H9 (cell line): ENCODE measurements at places on chromosomes 2 and 18. TPM values are rescaled to one million over a fixed set of nuclear protein-coding genes. Genes with fewer than 3 reads are reported as not detected.
A peak's percentile ranks its signal among the peaks of the same experiment; 100 is the strongest.

The MAP2 gene
- total RNA-seq: 0.87 and 1.3 TPM in 2 replicates

The PREB gene
- 43.6 and 45.6 TPM in 2 replicates for total RNA-seq

The RAD51AP2 gene
- total RNA-seq: 0.07 TPM in 1 of 2 replicates, not detected in the other

The CCDC68 gene
- total RNA-seq: not detected in 2 replicates

The PARD6G gene
- total RNA-seq: 11.2 and 12.0 TPM in 2 replicates

The HOXD13 gene
- total RNA-seq: not detected in 2 replicates

DNA sequence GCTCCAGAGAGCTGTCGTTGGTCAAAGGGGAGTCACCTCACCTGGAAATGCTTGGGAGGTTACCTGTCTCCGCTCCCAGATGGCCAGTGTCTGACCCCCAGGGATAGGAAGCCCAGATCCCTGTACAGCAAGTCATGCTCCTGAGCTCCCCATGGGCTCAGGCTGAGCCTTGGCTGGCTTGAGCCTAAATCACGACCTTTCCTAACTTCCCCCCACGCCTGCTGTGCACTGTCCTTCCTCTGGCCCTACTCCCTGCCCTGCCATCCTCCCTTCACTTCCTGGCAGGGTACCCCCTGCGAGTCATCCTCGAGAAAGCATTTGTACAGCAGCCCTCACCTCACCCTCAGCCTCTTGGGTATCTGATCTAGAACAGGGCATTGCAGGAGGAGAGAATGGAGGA is 9.2 kb upstream of the HDAC4 start:
- no peak for DNase-seq

GRCh38 chr2:184598316-184599053 is at the start of gene ZNF804A:
Gene ZNF804A (plus strand): TSS chr2:184598529. CDS start chr2:184598960, 431 bp downstream.
- peak; percentile 49 for DNase-seq

DNA sequence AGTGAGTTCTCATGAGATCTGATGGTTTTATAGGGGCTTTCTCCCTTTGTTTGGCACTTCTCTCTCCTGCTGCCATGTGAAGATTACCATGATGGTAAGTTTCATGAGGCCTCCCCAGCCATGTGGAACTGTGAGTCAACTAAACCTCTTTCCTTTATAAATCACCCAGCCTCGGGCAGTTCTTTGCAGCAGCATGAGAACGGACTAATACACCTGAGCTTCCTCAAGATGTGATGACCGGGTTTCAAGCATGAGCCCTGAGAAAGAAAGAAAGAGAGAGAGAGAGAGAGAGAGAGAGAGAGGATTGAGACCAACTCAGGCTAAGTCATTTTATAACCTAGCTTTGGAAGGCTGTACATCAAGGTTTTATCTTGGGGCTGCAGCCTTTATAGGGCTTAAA is 167.7 kb upstream of the SERPINE2 start:
- no peak for DNase-seq

- DNase-seq: no peak
Measured at GRCh38 chr2:23449413-23449812, 64.4 kb downstream of the KLHL29 start.

DNA sequence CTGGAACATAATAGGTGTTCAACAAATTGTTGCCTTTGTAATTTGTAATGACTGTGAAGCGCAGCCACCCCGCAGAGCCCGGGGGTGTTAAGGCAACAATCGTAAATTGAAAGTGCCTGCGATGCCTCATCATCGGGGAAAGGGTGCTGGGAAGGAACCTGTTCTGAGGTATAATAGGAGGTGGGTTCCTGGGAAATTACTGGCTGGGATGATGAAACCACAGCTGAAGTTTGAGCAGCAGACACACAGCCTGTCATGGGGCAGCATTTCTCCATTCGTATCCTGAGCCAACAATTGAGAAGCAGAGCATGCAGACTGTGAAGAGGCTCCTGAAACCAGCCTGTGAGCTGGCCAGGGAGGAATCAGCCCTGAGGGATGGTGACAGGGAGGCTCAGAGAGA is 404.0 kb upstream of the MYT1L start:
- DNase-seq: no peak

DNA sequence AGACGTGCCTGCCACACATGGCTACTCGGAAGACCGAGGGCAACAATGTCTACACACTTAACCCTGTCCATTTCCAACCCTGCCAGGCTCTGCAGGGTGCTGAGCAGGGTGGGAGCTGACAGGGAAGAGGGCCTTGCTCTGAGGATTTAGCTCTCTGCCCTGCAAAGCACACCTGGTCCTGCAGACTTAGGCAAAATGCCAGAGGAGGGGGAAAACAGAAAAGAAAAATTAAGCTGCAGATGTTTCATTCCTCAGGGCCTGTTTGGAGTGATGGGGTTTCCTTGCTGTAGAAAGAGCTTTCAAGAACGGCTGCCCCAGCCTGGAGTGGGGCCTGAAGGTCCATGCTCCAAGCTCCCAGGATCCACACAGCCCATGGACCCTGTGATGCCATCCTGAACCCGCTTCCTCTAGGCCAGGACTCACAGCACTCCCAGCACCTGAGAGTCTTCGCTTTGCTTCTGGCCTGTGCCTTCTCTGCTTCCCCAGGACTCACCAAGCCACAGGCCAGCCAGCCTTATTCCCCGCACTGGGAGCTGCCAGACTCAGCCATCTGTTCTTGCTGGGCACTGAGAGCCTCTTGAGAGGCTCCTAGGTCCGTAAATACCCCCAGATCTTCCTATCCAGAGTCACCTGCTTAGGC is 9.1 kb upstream of the TEX51 start:
- peak; percentile 15 for DNase-seq

DNA sequence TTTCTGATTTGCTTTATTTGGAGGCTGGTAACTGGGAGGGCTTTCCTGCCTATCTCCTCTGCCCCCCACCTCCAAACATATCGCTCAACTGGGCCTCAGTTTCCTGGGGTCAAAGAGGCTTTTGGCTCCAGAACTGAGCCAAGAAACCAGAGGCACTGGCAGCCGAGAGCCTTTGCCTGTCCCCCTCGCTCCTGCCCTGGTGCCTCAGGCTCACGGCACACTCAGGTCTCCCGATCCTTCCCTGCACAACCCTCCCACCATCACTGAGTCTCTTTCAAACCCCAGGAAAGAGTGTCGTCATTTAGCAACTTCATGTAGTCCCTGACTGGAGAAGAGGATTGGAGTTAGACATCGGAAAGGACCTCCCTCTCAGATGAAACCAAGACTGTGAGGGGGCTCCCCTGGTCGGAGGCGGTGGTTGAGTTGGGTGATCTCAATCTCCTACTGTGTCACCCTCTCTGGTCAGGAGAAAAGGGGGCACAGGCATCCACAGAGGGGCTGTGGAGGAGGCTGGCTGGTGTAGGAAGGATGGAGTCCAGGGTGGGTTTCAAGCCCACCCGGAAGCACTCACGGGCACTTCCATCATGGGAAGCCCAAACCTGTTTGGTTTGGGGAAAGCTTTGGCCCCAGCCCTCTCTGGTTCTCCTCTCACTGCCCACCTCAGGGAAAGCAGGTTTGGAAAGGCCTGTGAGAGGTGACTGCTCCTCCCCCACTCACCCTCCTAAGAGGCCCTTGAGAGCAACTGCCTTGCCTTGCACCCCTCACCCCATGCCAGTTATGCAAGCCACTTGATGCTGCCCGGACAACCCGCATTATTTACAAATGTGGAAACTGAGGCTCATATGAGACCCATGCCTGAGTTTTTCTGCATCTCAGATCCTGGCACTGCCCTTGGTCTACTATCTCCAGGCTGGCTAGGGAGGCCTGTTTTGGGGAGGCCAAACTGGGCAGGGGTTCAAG is 62.3 kb downstream of the TNS1 start:
- no peak for DNase-seq

DNA sequence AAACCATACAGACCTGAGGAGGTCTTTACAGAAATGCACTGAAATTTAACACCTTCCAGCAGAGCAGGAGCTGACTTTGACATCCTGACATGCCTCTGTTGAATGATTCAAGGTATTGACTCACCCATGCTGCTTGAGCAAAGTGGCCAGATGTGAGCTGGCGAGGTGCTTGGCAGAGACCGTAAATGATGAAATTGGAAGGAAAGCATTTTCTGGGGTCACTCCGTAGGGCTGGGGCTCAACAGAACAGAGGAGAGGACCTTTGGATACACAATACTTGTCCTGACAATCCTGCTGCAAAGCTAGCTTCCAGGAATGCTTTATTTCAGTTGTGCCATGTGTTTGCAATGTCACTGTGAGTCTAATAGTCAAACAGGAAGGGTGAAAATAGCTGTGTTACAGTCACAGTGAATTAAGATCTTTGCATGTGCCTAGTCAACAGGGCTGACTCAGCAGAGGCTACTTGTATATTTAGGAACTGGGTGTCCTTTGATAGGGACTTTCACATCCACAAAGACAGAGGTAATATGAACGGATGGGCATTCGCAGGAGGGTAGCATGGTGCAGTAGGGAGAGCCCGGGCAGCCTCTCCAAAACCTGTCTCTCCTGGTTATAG is 31.6 kb upstream of the NCK2 start:
- DNase-seq: no peak

- no peak for DNase-seq
Measured at GRCh38 chr2:225276207-225276606, 123.3 kb upstream of the NYAP2 start.

- no peak for DNase-seq
Measured at GRCh38 chr2:144227427-144228105, 292.4 kb downstream of the ZEB2 start.

DNA sequence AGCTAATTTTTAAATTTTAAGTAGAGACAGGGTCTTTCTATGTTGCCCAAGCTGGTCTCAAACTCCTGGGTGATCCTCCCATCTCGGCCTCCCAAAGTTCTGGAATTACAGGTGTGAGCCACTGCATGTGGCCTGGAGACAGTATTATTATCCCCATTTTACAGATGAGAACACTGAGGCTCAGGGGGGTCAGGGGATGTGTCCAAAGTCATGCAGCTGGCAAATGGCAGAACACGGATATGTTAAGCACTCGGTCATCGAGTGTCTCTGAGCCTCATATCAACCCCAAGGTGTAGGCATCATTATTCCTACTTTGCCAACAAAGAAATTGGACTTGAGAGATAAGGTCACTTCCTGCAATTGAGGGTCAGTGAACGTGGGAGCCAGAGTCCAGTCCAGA is 12.6 kb downstream of the KCNK3 start:
- DNase-seq: no peak
